AG08395 (cell line): ENCODE measurements at places on chromosomes 1 and 21.
A peak's percentile ranks its signal among the peaks of the same experiment; 100 is the strongest.

DNA sequence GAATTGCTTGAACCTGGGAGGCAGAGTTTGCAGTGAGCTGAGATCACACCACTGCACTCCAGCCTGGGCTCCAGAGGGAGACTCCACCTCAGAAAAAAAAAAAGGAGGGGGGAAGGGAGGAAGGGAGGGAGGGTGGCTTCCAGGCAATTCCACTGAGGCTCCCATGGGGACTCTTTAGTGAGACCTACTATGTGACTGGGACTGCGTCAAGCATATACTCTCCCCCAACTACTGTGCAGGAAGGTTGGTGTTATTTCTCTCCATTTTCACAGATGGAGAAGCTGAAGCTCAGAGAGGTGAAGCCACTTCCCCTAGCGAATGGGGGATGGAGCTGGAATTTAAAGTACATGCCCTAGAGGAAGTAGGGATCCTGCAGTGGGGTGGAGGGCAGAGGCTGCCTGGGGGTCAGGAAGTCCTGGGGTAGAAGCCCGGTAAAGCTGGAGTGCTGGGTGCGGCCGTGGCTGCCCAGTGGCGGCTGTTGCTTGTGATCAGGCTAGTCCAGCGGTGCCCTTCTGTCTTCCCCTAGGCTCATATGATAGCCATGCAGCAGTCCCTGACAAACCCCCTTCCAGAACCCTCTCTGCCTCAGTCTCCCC, 40.3 kb downstream of the RAP1GAP start:
- no peak for DNase-seq

- no peak for DNase-seq
These were observed 258.7 kb upstream of the SNX7 start for GRCh38 chr1:98402860-98403259.

- DNase-seq: peak; percentile 17
These were observed 37.5 kb upstream of the SLAMF9 start for GRCh38 chr1:159991513-159991912.

DNA sequence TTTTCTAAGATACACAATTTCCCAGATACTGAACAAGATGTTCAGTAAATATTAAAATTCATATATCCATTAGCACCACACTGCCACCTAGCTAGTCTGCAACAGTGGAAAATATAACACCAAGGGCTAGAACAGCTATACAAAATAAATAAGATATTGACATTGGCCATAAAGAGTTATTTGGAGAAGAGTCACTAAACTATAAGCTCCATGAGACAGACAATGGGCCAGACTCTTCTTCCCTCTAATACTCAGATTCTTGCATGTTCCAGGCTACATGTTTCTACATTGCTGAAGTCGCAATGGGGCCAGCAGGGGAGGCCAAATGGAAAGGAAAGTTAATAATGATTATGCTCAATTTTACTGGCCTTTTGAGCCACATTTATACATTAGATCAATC, 21.5 kb downstream of the SPATA6 start:
- no peak for DNase-seq

DNA sequence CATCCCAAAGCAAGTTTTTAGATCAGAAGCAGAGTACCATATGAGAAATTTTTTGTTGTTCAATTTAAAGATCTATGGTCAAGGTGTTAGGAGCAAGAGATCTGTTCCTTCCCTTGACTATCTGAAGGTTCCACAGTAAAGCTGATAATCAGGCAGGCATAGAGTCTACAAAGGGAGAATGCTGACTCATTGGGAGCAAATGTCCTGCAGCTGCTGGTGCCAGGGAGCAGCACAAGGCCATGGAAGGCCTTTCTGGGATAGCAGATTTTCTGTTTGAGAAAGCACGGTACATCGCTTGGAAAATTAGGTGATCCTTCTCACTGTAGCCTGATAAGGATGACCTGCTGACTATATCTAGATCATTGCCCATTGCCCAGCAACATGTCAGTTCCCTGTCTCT, 210.1 kb upstream of the C1orf87 start:
- DNase-seq: peak; percentile 24

DNA sequence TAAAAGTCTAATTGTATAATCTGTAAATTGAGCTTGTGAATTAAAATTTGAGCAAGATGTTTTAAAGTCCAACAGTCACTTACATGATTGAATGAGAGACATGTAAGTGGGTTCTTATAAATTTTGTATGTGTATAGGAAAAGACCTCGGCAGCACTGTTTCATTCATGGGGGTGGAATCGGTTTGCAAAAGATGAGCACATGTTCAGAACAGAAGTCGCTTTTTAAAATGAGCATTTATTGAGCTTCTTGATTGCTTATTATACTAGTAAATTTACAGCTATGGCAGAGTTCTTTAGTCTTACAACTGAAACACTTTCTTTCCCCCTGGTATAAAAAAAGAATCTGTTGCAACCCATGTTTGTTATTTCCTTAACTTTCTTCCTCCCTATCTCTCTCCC, 33.9 kb downstream of the ACTN2 start:
- DNase-seq: no peak

- DNase-seq: no peak
These were observed 6.5 kb downstream of the KANK4 start for GRCh38 chr1:62312698-62313097.

DNA sequence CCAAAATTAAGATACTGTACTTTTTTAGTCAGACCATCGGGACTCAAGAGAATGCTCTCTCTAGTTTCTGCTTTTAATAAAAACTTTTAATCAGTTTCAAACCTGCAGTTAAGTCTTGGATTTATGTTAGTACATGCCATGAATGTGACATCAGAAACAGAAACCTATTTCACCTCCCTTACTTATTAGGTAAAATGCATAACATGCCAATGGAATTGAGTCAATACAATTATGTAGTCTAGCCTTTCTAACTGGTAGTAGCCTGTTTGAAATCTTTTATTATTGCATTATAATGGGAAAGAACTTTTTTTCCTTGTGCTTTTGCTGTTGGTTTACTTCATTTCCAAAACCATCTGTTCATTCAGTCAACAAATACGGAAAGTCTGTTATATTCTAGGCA, 4.8 kb downstream of the PHACTR4 start:
- DNase-seq: peak; percentile 18

- no peak for DNase-seq
These were observed 178.6 kb upstream of the NRIP1 start for GRCh38 chr21:15243406-15243805.

DNA sequence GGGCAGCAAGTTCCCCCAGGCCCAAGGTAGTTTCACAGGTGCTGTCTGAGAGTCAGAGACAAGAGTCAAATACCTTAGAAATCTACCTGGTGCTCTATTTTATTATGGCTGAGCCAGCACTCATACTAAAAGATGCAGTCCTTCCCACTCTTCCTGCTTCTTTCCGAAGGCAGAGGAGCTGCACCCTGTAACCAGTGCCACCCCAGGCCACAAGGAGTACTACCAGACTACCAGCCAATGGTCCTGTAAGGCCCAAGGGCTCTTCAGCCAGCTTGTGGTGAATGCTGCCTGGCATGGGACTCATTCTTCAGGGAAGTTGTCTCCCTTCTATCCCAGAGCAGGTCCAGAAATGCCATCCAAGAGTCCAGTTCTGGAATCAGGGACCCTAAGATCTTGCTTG, 203.8 kb upstream of the DUSP10 start:
- no peak for DNase-seq

DNA sequence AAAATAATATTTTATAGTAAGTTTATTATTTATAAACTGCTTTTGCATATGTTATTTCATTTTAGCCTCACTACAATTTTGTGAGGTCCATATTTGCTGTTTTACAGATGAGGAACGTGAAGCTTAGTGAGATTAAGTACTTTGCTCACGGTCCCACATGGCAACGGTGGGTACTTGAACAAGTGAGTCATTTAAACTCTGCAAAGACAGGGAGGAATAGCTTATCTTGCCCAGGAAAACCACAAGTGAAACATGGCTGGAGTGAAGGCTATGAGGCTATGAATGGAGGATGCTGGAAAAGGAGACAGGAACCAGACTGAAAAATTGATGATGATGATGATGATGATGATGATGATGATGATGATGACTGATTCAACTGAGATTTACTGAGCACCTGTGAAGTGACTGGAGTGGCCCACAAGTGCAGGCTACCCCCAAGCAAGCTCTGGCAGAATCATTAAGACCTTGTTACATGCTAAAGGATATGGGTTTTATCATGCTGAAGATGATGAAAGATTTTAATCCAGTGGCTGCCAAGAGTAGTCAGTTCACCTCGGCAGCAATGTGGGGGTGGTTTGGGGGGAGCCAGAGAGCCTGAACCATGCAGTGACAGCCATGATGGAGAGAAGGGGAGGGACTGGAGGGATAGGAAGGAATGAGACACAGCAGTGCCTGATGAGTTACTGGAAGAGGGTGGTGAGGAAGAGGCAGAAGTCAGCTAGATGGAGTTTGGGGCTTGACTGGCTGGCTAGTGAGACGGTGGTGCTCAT, 1.4 kb upstream of the ABCA4 start:
- no peak for DNase-seq
